ENCODE measurements at places on chromosomes 6 and 20.
A peak's percentile ranks its signal among the peaks of the same experiment; 100 is the strongest.

DNA sequence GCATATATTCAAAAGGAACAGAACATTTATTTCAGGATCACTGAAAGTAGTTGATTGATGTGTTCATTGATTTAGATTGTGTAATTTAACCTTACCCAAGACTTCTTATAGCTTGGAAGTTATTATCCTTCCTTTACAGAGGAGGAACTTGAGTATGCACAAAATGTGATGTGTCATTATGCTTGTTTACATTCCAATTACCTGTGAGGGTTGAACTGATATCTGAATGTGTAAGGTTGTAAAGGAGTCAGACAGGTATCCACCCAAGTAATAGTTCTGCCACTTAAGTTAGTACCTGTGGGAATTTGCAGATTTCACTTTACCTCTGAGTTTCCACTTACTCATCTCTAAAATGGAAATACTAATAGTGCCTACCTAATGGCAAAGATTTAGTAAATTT lies 668.2 kb downstream of the DOK5 start:
- DNase-seq = no peak

DNA sequence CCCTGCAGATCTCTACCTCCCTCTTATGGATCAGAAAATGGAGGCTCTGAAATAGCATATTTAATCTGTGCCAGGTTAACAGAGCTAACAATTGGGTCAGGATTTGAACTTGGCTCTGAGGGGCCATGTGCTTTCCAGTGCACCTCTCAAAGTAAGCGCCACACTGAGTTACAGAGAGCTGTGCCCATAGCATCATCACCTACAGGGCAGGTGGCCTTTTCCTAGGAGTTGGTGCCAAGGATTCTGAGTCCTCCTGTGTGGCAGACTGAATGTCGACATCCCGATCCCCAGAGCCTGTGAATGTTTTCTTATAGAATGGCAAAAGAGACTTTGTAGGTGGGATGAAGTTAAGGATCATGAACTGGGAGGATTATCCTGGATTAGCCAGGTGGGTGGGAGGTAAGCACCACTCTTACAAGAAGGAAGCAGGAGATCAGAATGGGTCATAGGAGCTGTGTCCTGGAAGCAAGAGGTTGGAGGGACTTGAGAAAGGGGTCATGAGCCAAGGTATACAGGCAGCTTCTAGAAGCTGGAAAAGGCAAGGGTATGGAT lies 68.0 kb upstream of the TBC1D7 start:
- DNase-seq = peak; percentile 98

DNA sequence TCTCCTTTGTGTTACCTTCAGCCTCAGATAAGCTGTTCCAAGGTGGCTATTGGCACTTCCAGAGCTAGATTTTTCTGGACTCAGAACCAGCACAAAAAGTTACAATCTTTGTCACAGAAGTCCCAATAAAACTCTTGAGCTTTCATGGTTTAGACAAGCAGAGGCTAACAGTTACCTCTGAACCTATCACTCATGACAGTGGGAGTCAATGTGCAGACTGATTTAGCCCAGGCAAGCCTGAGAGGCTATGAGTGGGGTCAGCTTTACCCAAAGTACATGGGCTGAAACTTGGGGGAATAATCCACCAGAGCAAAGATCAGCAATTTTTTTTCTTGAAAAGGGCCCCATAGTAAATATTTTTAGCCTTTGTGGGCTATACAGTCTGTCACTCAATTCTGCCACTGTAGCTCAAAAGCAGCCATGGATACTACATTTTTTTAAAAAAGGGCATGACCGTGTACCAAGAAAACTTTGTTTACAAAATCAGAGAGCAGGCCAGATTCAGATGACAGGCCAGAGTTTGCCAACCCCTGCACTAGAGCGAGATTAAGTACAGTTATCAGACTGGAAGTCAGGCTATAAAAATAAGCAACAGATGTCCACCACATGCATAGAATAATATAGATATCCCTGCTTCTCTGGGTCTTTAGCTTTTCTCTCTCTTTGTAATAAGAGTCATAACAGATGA lies 20.0 kb downstream of the CCN2 start:
- DNase-seq = no peak

- peak; percentile 83 for DNase-seq
Measured at GRCh38 chr20:25294459-25295385, 46.8 kb downstream of the PYGB start.

- DNase-seq = no peak
Measured at GRCh38 chr6:13302751-13303667, 25.3 kb downstream of the TBC1D7 start.

DNA sequence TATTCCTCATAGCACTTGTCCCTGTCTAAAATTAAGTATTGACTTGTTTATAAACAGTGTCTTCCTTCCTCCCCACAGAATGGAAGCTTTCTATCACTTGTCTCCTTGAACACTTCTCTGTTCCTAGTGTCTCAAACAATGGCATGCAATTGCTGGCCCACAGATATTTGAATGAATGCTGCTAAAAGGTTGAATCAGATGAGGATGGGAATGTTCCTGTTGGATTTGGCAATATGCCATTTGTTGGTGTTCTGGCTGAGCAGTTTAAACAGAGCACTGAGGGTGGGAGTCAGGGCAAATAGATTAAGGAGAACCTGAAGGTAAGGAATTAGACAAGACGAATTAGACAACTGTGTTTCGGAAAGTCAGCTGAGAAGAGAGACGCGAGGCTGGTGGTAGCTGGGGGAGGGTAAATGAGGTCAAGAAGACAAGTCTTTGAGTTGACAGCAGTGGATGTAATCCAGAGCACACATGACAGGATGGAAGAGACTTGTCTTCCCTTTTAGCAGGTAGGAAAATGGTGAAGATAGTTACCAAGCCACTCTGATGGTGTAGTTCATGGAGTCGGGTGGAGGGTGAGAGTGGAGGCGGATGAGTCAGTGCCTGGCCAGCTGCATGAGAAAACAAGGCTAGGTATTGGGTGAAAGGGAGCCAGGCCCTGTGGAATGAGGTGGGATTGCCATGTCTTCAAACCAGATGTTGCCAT lies 58.3 kb upstream of the GNRH2 start:
- DNase-seq = peak; percentile 71

- DNase-seq = no peak
Measured at GRCh38 chr6:4351520-4352321, 216.3 kb upstream of the ECI2 start.

- DNase-seq = no peak
Measured at GRCh38 chr6:149806127-149806526, 56.6 kb downstream of the PCMT1 start.

DNA sequence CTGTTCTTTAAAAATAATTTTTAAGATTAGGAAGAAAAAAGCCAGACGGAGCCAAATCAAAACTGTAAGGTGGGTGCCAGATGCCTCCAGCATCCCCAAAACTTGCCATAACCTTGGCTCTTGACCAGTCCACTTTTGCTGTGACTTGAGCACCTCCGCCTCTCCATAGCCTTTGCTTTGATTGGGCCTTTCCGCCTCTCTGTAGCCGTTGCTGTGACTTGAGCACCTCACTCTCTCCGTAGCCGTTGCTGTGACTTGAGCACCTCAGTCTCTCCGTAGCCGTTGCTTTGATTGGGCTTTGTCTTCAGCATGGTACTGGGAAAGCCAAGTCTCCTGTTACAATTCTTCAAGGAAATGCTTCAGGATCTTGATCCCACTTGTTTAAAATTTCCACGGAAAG lies 73.0 kb downstream of the YTHDF1 start:
- DNase-seq = no peak

DNA sequence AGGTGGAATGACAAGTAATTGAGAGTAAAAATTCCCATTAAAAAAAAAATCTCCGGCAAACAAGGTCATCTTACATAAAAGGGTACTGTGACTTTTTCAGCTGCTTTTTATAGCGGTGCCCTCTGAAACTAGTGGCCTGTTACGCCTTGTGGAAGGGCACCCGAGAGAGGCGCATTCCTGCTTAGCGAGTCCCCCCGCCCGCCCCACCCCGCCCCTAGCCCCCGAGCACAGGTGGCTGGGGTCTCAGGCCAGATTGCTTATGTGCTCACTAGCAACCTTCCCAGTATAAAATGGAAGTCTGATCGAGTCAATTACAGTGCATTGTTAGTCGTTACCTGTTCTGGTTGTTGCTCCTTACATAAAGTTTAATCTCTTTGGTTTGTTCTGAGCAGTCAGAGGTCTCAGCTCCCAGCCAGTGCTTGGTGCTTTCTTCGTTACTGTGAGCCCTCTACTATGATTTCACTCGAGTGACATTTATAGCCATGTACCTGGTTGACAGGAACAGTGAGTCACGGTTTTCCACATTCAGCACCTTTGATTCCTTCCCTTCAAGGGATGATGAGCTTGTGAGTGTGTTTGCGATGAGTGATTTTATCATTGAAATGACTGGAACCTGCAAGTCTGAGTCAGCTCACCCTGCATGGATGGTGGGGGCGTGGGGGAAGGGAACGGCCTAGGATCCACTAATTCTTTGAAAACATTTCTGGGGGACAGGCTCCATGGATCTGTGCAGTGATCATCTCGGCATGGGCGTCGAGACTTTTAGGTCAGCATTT lies 47.6 kb downstream of the ZDHHC14 start:
- no peak for DNase-seq

GRCh38 chr6:11684901-11685480 lies 93.6 kb downstream of the ADTRP start:
- DNase-seq = no peak

DNA sequence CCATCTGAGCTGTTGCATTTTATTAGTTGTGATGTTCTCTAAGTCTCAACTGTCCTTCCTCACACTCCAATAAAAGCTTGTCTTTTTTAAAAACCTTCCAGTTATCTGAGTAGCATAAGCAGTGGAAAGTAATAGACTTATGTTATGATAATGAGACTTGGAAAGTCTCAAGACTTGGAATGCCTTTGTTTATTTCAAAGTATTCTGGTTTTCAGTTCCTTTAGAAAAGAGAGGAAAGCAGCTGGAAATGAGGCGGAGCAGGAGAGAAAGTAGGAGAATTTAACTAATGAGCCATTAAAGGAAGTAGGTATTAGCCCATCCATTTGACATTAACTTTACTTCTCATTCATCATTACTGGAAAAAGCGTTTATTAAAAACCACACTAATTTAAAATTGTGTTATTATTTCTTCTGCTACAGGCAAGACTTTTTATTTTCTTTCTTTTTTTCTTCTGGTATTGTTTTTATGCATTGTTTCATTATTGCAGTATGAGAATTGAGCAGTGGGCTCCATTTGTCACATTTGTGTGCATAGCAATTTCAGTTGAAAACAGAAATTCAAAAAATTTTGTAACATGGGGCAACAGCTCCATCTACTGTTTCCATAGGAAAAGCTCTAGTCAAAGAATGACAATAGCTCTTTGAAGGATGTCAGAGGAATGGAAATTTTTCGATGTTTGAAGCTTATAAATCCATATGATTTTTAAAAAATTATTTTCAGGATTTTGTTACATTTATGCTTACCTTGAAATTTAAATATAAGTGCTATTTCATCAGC lies 194.8 kb downstream of the COL9A1 start:
- DNase-seq = peak; percentile 66

DNA sequence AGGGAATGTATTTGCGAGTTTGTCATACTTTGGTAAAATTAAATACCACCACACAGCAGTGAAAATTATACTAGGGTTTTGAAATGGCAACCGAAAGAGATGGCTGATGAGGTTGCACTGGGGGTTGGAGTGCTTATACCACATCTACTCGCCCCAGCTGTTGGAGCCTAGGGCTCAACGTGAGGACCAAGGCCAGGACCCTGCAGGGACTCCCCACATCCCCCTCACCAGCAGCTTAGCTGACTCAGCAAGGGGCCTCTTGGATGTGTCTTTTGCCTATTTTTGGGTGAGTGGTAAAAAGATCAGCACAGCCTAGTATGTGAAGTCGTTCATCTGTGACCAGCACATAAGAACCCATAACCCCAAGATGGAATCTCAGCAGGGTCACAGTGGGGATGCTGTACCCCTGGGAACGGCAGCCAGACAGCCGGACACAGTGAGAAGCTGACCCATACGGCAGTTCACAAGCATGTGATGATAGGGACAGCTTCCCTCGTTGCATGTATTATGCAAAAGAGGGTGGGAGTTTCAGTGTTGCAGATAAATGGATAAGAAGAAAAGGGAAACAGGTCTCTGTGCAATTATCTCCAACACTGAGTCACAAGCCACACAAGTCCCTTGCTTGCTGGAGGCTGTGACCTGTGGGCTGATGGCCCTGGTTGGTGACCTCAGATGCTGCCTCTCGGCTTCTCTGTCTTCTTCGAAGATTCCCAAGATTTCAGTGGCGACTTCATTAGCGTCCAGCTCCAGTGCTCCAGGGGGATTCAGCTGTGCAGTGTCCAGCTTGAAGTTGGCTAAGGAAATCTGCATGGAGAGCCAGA lies 20.9 kb upstream of the SPO11 start:
- no peak for DNase-seq

DNA sequence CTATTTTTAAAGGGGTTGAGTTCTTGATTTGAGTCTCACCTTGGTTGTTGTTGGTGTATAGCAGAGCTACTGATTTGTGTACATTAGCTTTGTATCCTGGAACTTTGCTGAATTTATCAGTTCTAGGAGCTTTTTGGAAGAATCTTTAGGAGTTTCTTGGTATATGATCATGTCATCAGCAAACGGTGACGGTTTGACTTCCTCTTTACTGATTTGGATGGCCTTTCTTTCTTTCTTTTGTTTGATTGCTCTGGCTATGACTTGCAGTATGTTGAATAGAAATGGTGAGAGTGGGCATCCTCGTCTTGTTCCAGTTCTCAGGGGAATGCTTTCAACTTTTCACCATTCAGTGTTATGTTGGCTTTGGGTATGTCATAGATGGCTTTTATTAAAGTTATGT lies 64.0 kb downstream of the CDYL start:
- no peak for DNase-seq

DNA sequence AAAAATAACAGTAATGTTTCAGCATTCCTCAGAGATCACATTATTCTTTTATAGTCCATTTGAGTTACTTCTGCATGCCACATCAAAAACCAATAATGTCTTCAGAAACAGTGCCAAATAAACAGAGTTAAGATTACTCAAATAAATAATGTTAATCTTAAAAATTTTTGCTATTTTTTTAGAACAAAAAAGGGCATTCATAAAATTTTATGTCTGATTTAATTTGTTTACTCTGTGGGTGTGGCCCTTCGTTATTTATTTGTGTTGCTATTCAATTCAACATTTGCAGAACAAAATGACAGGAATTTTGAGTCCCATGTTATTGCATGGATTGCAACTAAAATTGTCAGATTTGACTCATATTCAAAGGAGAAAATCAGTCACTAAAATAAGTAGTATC lies 18.7 kb upstream of the TBC1D32 start:
- no peak for DNase-seq

GRCh38 chr6:108751851-108752732 lies 96.1 kb upstream of the ARMC2 start:
- peak; percentile 54 for DNase-seq

Data from NCI-H82 (cell line).